ENCODE measurements at places on chromosomes 7 and 10.
A peak's percentile ranks its signal among the peaks of the same experiment; 100 is the strongest.

GRCh38 chr10:130111852-130112180, 1.2 kb upstream of the C10orf143 start:
- no peak for DNase-seq

GRCh38 chr10:132302421-132303310, 5.1 kb downstream of the STK32C start:
- no peak for DNase-seq

- no peak for DNase-seq
Observed at GRCh38 chr10:108556186-108556585, 1367.1 kb downstream of the XPNPEP1 start.

DNA sequence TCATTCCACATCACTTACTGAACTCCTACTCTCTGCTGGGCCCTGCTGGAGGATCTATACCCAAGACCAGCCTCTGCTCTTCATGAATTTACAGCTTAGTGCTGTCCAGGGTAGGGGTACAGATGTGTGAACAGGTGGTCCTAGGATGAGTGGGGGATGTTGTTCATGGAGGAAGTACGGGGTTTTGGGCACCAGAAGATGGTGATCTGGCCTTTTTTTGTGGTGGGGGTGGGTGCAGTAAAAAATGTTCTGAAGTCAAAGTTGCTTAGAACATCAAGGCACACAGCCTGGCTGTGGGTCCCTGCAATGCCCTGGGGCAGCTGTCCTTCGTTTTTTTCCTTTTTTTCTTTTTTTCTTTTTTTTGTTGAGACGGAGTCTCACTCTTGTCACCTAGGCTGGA, 34.2 kb upstream of the GNA12 start:
- no peak for DNase-seq

DNA sequence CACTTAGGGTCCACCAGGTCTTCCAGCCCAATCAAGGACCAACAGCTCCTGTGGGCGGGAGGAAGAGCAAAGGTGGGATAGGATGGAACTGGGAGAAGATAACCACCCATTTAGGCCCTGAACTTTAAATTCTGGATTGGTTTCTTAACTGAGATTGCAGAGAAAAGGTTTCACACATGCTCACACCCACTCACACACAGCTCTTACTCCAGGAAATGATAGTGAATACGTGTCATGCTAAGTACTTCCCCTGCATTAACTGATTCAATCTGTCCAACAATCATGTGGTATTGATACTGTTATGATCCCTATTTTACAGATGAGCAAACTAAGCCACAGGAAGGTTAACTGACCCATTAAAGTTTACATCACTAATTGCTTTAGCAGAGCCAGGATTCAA, 4.6 kb upstream of the CYP3A4 start:
- DNase-seq, result no peak

DNA sequence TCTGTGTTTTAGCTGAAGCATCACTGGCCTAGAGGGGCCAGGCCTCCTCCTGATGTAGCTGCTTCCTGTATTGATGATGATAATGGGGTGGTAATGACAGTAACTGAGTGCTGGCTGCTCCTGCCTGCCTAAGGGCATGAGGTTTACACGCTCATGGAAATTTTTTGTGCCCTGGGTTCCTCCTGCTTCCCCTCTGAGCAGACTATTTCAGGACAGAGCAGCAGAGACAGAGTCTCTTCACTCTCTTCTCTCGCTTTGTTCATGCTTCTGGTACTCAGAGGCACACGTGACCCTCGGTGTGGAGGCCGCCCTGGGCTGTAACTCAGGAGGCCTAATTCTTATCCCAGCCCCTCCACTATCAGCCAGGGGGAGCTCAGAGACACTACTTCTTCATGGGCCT, 27.9 kb downstream of the LRRC20 start:
- DNase-seq, result no peak

DNA sequence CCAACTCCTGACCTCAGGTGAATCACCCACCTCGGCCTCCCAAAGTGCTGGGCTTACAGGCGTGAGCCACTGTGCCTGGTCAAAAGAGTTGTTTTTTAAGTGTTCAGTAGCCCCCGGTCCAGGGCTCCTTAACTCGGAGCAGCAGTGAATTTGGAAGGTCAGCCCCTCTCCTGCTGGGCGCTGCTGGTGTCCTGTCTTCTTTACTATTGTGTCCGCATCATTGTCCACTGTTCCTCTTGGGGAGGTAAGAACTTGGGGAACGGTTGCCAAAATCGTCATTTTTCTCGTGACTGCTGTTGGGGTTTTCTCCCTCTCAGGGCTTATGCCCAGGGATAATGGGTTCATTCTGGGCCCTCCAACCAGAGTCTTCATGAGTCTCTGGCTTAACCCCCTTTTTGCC, 46.7 kb downstream of the CAMK1D start:
- DNase-seq, result no peak

DNA sequence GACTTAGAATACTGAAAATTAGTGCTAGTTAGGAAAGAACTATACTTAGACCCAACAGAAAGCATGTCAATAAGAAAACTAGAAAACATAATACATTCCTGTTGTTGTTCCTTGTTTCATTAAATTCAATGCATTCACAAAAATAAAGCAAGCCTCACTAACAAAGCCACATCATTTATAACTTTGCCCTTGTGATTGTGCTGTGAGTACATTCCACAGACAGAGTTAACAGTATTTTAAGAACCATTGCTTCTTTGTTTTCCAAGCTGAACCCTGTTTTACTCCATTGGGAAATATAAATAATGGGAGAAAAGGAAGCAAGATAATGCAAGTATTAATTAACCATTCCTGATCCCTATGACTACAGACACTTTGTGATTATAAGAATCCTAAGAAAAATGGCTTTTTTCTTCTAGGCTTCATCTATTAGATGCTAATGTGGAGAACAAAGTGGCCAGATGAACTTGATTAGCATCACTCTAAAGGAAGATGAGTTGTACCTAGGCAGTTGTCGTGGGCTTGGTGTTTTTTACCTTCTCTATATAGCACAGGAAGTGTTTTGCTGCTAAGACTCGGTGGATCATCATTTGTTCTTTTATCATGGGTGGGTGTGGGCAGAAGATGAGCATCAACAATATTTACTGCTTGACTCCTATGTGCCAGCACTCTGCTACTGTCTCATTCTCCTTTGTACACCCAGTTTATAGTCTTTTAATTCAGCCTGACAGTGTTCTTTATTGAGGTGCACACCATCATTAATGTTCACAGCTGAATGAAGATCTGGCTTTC, 34.2 kb upstream of the ZNRF2 start:
- DNase-seq, result no peak

GRCh38 chr10:2790396-2791188, 276.8 kb upstream of the PFKP start:
- no peak for DNase-seq

DNA sequence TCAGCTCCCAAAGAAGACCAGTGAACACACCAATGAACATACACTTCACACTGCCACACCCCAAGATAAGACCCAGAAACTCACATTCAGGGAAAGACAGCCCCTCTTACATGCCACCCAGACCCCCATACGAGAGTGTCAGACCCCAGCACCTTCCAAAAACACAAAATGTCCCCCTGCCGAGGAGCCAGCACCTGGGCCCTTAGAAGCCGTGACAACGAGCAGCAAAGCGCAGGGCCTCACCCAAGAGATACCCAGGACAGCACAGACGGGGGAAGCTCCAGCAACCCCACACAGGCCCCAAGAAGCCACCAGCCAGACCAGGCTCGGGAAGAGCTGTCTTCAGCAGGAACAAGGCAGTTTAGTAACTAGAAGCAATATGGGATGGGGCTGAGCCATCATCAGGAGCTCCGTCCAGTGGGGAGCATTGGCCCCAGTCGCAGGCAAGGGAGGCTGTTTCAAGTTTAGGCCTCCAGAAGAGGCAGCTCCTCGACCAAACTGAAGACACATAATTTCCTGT, 243.6 kb downstream of the PTPRN2 start:
- no peak for DNase-seq

GRCh38 chr10:95513008-95513589, 48.1 kb downstream of the SORBS1 start:
- DNase-seq, result no peak

- DNase-seq, result peak; percentile 56
Observed at GRCh38 chr7:74481458-74482196, 27.9 kb downstream of the GTF2IRD1 start.

DNA sequence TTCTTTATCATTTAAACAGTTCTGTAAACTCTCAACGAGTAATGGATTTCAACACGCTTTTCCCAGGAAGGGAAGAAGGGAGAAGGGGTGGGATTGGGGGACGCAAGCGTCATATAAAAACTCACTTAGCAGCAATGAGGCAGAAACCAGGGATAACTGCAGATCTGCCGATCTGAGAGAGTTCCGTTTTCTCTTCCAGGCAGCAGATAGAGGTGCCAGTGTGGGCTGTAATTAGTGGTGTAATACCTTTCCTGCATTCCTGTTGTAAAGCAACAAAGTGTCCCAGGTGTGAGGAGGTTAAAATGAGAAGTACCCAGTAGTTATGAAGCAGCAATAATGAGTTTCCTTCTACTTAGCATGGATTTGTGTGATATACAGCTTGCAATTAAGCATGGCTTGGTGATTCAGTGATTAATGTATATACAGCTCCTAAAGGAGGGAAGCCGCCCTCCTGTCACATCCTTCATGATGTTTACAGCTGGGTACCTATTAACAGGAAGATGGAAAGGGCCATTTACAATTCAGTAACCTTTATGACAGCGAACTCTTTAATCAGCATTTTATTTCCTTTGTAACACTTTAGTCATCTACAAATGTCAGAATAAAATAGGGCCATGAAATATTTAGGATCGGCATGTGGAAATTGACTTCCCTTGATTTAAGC, 271.9 kb downstream of the LRMDA start:
- no peak for DNase-seq

DNA sequence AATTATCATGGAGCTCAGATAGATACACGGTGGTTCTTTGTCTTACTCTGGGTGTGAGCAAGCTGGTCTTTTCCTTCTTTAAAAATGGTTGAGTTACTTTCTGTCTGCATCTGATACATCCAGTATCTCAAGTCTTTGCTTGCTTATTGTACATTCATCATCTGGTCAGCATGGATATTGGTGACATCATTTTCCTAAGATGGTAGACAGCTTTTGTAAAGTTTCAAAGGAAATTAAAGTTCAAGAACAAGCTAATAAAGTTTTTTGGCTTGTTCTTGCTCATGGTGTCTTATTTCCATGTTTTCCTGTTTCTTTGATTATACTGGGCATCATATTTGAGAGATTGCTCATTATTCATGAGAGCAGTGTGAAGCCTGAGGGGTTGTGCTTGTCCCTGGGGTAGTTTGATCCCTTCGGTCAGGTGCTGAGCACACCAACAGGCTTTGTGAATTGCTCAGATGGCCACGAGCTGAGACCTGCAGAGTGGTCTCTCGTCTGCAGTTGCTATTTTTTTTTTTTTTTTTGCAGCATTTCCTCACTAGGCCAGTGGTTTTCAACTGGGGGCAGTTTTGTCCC, 38.5 kb downstream of the MGMT start:
- DNase-seq, result no peak

- DNase-seq, result no peak
Observed at GRCh38 chr10:11197878-11198277, 180.2 kb downstream of the CELF2 start.

DNA sequence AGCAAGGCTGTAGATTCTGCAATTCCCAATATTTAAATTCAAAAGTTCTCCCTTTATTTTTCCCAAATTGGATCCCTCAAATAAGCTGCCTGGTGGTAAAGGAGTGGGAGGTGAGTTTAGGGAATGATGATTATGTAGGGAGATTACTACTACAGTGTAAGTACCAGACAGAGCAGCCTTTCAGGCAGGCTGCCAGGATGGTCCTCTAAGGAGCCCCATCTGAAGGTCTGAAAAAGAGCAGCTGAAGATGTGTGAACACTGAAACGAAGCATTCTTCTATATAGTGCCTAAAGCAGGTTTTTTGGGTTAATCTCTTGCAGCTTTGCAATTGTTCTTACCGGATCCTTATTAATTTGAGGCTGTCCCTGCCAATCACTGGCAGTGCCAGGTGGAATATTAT, 84.7 kb downstream of the CREB5 start:
- no peak for DNase-seq

GRCh38 chr7:511476-512145, 8.0 kb downstream of the PDGFA start:
- no peak for DNase-seq

GRCh38 chr7:28674359-28674782, 262.1 kb downstream of the CREB5 start:
- DNase-seq, result no peak

GRCh38 chr7:94417306-94417705, 22.6 kb downstream of the COL1A2 start:
- no peak for DNase-seq

- DNase-seq, result no peak
Observed at GRCh38 chr10:25820472-25820871, 113.6 kb upstream of the MYO3A start.

DNA sequence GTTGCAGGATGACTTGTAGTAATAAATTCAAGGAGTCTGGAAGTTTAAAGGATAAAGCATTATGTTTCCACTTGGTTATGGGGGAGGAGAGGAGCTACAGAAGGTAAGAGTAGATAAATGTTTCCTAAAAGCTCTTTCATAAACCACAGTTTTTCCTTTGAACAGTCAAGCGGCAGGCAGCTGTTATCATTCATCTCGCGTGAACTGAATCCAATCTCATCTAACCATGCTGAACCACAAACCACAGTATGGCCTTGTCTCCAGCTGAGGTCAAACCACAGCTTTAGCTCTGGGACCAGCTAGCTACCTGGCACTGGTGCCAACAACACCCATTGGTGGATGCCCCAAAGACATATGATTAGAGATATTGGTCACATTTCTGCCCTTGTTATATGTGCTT, 63.3 kb downstream of the NOC3L start:
- DNase-seq, result no peak

DNA sequence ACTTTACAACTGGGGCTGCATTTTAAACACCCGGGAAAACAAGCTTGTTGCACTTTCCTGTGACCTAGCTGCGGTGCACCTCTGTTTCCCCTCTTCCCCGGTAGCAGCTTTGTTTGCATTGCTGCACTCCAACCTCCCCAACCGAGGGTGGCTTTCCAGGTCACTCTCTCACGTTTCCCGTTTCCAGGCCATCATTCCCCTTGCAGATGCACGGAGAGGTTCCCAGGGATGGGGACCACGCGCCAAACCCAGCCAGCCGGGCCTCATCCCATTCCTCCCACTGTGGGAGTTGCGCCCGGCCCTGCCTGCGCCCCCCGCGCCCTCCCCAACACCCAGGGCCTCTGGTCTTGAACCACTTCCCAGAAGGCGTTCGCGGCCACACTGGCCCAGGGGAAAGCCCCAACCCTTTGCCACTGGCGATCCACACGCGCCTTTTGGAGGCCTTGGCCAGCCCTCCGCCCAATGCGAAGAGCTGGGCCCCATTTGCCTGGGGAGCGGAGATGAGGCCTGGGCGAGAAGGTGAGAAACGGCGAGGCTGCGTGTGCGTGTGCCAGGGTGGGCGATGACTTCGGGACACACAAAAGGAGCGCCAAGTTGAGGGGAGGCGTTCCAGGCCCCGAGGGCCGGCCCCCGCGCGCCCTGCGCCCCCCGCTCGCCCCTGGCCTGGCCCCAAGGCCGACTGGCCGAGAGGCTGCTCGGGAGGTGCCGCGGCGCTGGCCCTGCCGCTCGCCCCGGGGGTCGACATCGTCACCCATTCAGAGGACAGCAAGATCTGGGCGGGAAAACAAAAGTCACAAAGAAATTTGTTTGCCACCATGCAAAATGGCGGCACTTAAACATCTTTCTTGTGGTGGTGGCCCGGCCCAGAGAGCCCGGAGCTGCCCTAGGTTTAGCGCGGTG, 15.9 kb downstream of the SKIDA1 start:
- DNase-seq, result no peak

GRCh38 chr7:18425227-18425626, 70.3 kb upstream of the HDAC9 start:
- DNase-seq, result no peak
